ENCODE measurements at places on chromosomes 1 and 21.

GRCh38 chr1:46254668-46255067 lies 7.1 kb downstream of the RAD54L start:
- no peak for DNase-seq

DNA sequence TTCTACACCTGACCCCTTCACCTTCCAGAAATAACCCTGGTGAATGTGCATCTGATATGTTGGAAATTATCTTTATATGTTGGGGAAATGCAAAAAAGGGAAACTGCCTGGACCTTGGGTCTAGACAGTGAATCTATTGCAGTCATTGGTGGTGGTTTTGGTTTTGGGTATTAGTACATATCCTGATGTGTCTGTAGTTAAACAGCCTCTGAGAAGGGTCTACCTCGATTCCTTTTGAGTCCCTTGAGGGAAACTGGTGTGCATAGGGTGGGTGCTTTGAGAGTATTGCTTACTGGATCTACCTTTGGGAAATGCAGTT lies 127.3 kb upstream of the KIAA0040 start:
- DNase-seq = no peak

GRCh38 chr1:14437417-14437918 lies 161.0 kb upstream of the KAZN start:
- no peak for DNase-seq

DNA sequence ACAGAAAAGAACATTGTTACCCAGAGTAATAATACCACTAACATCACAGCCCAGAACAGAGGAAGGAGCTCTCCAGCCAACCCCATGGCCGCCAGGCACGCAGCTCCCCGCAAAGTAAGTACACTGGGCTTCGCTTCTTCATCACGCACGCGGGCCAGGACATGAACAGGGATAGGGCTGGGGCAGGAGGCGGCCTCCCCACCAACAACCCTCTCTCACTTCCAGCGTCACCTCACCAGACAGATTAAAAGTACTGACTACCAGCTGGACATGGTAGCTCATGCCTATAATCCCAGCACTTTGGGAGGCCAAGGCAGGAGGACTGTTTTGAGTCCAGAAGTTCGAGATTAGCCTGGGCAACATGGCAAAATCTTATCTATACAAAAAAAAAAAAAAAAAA lies 78.3 kb downstream of the NPHP4 start:
- no peak for DNase-seq

- no peak for DNase-seq
These were observed 20.5 kb upstream of the ARTN start for GRCh38 chr1:43913051-43913501.

GRCh38 chr1:2431518-2431917 lies 19.2 kb upstream of the PEX10 start:
- no peak for DNase-seq

DNA sequence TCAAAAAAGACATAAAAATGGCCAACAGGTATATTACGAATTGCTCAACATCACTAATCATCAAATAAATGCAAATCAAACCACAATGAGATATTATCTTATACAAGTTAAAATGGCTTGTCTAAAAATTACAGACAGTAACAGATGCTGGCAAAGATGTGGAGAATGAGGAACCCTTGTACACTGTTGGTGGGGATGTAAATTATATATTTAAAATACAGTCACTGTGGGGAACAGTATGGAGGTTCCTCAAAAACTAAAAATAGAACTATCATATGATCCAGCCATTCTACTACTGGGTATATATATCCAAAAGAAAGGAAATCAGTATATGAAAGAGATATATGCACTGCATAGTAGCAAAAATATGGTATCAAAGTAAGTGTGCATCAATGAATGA lies 1037.2 kb upstream of the B3GALT2 start:
- DNase-seq = no peak

- no peak for DNase-seq
These were observed 73.3 kb downstream of the CAMTA1 start for GRCh38 chr1:6858596-6858995.

- DNase-seq = no peak
These were observed 551 bp downstream of the ZRANB2 start for GRCh38 chr1:71080230-71080738.

DNA sequence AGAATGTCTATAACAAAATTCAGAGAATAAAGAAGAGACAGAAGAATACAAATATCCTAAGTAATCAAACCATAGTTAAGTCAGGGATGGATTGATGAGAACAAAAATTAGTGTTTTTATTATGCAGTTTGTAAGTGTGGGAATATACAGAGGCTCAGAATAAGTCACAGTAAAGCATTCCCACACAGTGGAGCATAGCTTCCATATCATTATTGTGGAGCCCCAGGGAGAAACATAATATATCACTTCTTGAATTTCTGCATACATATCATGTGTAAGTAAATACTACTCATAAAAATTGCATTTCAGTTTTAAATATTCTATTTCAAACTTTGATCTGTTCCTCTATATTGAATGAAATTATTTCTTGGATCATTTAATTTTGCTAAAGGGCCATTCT lies 790.4 kb downstream of the PLA2G4A start:
- no peak for DNase-seq

Measured in AG04450 (cell line).